CD4-positive, alpha-beta T cell treated with Interferon gamma for 1 hour (primary cell): ENCODE measurements at places on chromosomes 12 and 14.

- peak; percentile 3 for DNase-seq
These were observed 61.0 kb downstream of the CPM start for GRCh38 chr12:68871921-68872320.

- DNase-seq: no peak
These were observed 251.5 kb upstream of the DCN start for GRCh38 chr12:91434081-91434480.

GRCh38 chr14:89927186-89927865 is 27.2 kb downstream of the EFCAB11 start:
- no peak for DNase-seq

DNA sequence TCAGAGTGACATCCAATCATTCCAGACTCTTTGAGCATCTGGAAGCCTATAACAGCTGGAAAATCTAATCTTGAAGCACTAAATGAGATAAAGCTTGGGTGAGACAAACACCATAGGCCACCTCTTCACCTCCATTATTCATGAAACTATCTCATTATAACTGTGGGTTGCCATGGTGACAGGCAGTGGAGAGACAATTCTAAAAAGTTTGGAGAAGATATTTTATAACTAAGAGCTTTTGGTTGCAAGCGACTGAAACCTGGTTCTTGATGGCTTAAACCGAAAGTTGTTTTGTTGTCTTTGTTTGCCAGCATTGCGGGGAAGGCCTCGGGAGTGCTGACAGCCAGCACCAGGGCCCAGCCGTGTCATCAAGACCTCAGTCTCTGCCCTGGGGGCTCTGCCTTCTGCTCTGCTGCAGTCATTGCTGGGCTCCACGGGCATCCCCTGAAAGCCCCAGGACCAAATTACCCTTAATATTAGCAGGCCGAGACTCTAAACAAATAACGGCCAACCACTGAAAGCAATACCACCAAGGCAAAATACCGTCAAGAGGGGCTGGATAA is 353.6 kb upstream of the SFSWAP start:
- no peak for DNase-seq

DNA sequence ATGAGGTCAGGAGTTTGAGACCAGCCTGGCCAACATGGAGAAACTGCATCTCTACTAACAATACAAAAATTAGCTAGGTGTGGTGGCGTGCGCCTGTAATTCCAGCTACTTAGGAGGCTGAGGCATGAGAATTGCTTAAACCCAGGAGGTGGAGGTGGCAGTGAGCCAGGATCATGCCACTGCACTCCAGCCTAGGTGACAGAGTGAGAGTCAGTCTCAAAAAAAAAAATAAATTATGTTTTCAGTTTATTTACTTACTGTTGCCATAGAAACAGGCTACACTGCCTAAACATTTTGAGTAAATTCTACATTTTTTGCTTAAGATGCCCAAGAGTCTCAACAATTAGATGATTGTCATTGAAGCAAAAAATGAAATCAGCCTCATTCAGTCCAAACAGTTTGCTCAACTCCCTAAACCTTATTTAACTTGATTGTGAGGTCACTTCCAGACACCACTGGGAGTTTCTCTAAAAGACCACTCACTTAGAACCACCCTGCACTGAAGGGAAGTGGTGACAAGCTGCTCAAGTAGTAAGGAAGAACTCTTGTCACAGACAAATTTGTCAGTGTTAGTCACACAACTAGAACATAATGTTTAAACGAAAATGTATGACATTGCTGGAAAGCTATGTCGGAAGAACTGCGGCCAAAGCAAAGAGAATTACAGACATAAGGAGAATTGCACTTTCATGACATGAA is 9.8 kb upstream of the GNPNAT1 start:
- DNase-seq: peak; percentile 8

GRCh38 chr12:120321382-120322202 is 6.0 kb downstream of the PLA2G1B start:
- no peak for DNase-seq

GRCh38 chr14:56390859-56391258 is 188.7 kb upstream of the TMEM260 start:
- no peak for DNase-seq

DNA sequence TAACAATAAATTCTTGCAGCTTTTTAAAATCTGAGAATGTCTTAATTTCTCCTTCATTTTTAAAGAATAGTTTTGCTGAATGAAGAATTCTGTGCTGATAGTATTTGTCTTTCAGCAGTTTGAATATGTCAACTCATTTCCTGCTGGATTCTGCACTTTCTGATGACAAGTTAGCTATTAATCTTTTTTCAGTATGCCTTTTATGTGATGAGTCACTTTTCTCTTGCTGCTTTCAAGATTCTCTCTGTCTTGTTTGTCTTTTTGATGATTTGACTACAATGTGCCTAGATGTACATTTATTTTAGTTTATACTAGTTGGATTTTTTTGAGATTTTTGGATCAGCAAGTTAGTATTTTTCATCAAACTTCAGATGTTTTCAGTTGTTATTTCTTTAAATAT is 87.9 kb upstream of the AVPR1A start:
- no peak for DNase-seq

DNA sequence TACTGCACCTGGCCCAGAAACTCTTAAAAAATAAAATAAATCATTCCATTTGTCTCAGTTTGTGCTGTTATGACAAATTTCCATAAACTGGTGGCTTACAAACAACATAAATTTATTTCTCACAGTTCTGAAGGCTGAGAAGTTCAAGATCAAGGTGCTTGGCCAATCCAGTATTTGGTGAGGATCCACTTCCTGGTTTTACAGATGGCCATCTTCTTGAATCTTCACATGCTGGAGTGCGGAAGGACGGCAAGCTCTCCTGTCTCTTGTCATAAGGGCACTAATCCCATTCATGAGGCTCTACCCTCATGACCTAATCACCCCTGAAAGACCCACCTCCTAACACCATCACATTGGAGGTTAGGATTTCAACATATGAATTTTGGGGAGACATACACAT is 29.9 kb upstream of the MYBPC1 start:
- no peak for DNase-seq

DNA sequence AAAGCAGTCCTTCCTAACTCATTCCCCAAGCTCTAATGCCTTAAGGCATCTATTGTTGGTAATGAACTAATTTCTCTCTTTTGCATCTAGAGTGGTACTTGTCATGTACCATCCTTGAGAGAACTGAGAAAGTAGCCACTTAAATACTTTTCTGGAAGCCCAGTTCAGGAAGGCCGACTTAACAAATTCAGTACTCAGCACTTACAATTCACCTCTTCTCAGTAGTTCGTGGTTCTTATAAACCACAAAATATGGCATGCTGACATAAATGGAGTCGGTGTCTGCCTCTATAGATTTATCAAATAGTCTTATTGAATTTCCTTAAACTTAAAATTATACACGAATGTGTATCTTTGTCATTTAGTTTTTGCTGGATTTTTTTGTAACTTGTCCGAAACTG is 9.4 kb upstream of the COCH start:
- no peak for DNase-seq

GRCh38 chr14:90674716-90675115 is 141.5 kb downstream of the TTC7B start:
- DNase-seq: no peak

DNA sequence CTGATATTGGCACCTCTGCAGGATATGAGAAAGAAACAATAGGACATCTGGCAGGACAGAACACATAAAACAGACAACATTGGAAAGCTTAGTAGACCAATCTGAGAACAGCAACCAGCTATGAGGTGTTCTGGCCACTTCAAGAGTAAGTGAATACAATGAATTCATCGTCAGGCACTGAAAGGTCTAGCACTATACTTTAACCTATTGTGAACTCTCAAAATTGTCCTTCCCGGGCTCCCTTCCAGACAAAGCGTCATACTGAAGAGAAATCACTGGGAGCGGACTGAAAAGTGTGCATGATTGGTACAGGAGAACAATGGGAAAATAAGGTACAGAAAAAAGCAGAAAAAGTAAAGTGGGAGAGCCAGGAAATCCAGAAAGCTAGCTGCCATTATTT is 75.8 kb downstream of the LRP6 start:
- no peak for DNase-seq

DNA sequence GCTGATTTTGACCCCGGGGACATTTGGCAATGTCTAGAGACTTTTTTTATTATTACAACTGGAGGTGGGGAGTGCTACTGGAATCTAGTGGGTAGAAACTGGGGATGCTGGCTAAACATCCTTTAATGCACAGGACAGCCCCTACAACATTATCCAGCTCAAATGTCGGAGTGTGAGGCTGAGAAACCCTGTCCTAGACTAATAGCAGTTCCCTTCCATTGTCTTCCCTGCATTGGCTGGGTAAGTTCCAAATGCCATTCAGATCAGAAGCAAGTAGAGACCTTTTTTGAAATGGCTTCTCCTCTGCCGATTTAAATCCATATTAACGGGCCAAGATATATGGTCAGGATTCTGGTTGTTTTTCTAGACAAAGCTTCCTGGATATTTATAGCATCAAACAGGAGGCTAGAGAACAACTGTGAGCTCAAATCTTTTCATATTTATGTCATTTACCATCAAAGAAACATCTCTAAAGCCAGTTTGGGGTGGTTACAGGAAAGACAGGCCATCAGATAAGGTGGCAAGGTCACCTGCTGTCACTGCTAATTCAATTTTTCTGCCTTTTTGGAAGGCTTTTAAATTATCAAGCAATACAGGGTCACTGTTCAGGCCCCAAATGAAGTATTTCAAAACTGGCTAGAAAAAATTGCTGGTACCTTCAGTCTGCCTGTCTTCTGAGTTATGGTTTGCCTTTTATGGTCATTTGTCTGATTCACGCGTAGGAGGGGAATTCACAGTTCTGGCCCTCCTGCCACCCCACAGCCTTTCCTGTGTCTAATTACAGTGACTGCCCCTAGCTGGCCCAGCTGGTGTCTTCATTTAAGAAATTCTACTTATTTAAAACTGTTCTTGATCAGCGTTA is 20.1 kb upstream of the AKAP5 start:
- peak; percentile 62 for DNase-seq

DNA sequence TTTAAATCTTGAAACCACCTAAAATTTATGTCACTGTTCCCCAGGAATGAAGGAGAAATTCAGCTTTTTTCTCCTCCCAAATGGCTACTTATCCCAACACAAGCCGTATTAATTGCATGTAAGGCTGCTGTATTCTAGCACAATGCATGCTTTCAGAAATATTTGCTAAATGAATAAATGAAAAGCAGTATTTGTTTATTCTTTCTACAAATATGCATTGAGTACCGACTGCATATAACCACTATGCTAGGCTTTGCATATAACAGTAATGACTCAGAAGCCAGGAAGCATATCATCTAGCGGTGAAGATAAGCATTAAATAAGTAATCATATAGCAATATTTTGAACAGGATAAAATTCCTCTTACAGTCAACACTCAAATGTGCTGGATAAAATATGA is 5.7 kb upstream of the LRR1 start:
- DNase-seq: no peak

DNA sequence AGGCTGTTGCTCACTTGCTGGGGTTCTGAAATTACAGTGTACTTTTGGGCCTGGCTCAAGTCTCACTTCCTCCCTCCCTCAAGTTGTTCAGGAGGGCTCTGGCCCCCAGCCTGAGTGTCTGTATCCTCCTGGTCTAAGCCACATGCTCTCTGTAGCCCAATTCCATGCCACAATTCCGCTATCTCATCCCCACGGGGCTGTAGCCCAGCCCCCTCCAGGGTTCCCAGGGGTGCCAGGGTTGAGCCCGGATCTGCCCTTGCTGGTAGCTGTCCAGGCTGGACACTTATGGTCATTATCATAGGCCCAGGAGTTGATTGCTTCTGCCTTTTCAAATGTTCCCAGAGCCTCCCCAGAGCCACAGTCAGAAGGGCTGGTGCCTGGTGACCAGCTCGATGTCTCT is 65.3 kb downstream of the PRIMA1 start:
- no peak for DNase-seq

DNA sequence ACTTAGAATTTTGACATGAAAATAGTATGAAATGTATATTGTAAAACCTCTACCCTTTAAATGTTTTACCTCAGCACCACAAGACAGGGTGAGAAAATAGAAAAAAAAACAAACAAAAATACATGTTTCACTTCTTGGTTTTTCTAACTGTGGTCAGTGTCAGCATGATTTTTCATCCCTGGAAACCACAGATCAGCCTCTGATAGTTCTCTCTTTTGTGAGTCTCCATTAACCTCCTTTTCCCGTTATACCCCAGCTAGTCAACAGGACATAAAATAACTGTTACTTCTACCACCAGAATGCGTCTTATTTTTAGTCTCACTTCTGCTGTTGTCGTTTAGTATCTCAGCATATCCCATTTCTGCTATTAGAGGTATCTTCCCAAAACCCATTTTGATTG is 48.3 kb upstream of the KCNMB4 start:
- DNase-seq: no peak

GRCh38 chr12:121789800-121790728 is 3.4 kb downstream of the RHOF start:
- DNase-seq: peak; percentile 96

DNA sequence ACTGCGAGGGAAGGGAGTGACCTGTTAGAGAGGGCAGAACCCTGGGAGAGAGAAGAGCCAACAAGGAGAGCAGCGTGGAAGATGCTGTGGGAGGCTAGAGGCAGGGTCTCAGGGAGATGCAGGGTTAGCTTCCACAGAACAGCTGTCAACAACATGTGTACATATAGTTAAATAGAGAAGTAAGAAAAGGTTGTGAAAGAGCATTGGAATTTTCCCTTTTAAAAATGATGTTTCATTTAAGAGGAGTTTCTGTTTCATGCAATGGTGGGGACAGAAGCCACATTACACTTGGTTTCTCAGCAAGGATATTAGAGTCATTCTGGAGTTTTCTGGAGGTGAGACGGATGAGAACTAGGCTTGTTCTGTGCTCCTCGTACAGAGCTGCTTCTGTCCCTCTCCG is 23.8 kb upstream of the TBC1D30 start:
- no peak for DNase-seq

- no peak for DNase-seq
These were observed 117.2 kb downstream of the RFLNA start for GRCh38 chr12:124411953-124412645.

GRCh38 chr14:35088514-35088913 is 33.3 kb downstream of the PPP2R3C start:
- DNase-seq: no peak

GRCh38 chr12:4579305-4580102 is 17.5 kb downstream of the DYRK4 start:
- no peak for DNase-seq

GRCh38 chr14:102182190-102182589 is 42.5 kb downstream of the WDR20 start:
- no peak for DNase-seq

GRCh38 chr14:79175671-79176070 is 1005.5 kb downstream of the NRXN3 start:
- DNase-seq: no peak

- DNase-seq: no peak
These were observed 54.8 kb downstream of the WNK1 start for GRCh38 chr12:807041-807735.

- no peak for DNase-seq
These were observed 1.1 kb downstream of the CNTN1 start for GRCh38 chr12:40693207-40693821.

GRCh38 chr12:129659961-129660622 is 243.7 kb downstream of the TMEM132D start:
- no peak for DNase-seq

- no peak for DNase-seq
These were observed 58.0 kb downstream of the TMEM116 start for GRCh38 chr12:111954969-111955368.
